NCI-H774 (cell line): ENCODE measurements at places on chromosomes 4 and X.

DNA sequence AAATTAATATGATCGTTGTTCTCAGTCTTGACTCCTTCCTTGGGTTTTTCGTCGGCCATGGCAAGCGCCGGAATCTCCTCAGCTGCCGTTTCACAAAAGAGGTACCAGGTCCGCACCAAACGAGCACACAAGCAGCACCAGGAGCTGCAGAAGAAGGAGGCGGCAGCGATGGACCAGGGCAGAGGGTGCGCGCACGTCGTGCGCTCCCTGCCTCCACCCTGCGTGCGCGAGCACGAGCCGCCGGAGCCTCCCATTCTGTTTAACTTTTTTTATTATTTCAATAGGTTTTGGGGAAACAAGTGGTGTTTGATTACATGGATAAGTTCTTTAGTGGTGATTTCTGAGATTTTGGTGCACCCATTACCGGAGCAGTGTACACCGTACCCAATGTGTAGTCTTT, 158.2 kb downstream of the PLS3 start:
- DNase-seq = peak; percentile 30

GRCh38 chr4:15476396-15476795, 6.7 kb downstream of the CC2D2A start:
- DNase-seq = no peak

DNA sequence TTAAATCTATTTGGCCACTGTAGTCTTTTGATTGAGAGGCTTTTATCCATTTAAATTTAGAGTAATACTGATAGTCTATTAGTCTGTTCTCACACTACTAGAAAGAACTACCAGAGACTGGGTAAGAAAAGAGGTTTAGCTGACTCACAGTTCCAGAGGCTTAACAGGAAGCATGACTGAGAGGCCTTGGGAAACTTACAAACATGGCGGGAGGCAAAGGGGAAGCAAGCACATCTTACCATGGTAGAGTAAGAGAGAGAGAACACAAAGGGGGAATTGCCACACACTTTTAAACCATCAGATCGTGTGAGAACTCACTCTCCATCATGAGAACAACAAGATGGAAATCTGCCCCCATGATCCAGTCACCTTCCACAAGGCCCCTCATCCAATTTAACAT, 410.9 kb downstream of the PDGFC start:
- no peak for DNase-seq

- DNase-seq = peak; percentile 41
These were observed 202.3 kb downstream of the BCOR start for GRCh38 chrX:39895218-39896110.

DNA sequence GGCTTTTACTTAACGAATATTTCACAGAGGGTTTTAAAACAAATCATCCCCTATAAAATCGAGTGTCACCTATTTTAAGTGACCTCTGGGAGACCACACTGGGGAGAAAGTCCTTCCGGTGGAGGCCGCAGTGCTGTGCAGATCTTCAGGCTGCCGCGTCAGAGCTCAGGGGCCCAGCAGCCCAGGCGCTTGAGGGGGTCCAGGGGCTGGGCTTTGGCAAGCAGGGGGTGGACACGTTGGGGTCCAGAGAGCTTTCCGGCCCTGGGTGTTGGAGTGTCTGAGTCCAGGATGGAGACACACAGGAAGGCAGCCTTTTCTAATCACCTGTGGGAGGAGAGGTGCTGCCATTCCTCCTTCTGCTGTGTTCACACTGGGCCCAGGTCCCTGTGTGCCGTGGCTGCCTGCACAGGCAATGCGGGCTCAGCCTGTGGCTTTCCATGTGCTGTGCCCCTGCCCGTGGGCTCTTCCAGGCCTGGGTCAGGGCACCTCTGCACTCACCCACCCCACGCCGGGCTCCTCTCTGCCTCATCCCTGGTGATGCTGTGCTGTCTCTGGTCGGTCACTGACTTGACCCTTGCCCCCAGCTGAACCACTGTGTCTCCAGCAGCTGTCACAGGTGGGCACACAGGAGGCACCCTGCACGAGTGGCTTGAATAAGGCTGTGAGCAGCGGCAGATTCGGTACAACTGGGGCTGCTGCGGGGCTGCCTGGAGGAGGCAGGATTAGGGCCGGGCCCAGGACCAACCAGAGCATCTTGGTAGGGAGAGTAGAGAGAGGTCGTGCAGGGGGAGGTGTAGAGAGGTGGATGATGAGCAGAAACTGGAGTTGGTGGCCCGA, 10.0 kb downstream of the HTRA3 start:
- DNase-seq = no peak

GRCh38 chr4:22780317-22780716, 87.6 kb downstream of the GBA3 start:
- no peak for DNase-seq

DNA sequence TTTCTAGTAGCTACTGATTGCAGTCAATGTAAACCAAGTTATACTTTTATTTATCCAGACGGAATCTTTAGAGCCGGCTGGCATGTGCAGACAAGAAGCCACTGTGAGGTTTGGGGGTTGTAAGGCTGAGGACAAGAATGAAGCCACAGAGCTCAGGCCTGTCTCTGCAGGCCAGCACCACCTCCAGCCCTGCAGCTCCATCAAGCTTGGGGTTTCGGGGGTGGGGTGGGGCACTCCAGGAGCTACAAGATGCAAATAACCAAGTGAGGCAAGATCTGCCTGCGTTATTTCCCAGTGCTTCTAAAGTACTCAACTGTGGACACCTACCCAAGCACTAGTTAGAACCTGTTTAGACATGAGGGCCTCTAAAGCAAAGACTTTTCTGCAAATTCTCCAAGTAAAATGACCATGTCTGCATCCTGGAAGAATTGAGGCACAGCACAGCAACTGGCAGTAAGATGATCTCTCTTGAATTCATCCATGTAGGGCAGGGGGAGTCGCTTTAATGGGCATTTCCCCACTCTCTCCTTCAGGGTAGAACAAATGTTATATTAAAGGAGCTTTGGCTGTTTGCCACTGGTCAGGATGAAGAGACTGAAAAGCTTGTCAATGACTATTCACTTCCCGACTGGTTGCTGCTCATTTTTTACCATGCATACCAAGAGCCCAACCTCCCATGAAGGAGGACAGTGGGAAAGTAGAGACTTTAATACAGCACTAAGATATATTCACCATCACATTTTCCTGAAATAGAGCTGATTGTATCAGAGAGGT, 222.5 kb downstream of the MGST2 start:
- DNase-seq = no peak

DNA sequence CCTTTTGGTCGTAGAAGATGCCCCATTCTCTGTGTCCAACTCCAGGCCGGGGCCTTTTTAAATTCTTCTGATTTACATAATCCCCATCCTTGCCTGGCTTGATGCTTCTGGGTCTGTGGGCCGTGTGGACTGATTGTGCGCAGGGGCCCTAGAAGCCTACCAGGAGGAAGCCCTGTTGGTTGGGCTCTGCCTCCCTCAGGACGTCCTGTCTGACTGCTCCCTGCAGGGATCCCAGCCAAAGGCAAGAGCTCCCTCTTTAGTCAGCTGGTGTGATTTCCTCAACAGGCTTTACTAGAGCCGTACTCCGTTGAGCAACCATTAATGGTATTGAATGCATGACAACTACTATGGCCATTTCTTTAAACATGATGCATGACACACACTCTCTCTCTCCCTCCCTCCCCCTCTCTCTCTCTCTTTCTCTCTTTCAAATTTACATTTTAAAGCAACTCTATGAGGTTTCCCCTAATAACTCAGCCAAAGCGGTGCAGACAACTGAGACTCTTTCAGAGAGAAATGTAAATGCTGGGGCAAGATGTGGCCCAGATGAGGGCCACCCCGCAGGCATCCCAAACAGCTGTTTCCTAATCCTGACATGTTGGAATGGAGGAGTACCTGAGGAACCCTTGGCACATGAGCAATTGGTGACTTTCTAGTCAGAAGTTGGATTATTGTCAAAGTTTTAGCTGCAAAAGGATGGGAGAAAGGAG, 117.3 kb downstream of the DRD5 start:
- no peak for DNase-seq

DNA sequence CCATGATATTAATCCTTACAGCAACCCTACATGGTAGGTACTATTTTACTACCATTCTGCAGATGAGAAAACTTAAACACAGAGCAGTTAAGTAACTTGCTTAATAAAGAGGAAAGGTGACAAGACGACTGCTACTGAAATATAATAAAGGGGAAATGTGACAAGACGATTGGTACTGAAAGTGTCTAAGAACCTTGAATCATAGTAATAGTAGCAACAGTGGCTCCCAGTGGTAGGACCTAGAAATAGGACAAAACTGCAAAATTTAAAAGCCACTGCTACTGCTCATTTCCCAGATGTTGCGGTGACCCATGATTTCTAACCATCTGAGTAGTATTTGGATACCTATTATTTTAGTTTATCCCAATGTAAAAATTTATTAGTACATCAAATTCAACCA, 89.5 kb downstream of the TASL start:
- no peak for DNase-seq

DNA sequence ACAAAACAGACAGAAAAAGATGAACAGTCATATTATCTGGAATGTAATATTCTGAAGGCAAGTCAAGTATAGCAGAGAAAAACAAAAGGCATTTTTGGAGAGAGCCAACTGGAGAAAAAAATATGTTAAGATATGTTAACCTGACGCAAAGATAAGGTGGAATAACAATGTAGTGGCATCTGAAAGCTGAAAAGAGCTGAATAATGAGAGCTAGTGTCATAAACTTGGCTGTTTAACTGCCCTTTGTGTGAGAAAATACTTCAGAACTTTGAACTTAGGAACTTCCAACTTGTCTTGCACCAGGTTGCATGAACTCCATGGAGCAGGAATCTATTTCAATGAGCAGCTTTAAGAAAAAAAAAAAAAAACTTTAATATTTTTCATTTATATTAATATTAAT, 32.9 kb downstream of the RAB33A start:
- no peak for DNase-seq

GRCh38 chr4:48985976-48986653, at the start of gene CWH43:
TSS of gene CWH43 (plus strand) at chr4:48986275. CDS start at chr4:48986430, 155 bp downstream.
- DNase-seq = no peak

DNA sequence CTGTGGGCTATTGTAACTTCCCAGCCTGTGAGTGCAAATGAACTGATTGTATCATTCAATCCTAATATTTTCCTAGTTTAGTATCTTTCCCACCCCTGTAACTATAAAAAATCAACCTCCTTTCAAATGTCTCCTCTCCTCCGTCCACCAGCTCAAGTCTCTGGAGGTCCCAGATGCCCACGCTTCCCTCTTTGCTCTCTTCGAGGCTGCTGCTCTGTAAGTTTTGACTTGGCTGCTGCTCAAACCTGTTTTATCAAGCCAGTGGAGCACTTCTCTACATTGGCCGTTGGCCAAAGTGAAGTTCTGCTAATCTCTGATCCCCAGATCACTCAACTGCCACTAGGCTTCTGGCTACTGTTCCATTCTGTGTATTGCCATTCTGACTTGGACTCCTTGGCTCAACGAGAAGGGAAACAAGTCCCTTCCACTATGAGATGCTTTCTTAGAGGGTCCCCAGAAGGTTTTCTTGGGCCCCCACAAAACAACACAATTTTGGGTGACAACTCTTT, 60.7 kb upstream of the RAPGEF2 start:
- DNase-seq = no peak

DNA sequence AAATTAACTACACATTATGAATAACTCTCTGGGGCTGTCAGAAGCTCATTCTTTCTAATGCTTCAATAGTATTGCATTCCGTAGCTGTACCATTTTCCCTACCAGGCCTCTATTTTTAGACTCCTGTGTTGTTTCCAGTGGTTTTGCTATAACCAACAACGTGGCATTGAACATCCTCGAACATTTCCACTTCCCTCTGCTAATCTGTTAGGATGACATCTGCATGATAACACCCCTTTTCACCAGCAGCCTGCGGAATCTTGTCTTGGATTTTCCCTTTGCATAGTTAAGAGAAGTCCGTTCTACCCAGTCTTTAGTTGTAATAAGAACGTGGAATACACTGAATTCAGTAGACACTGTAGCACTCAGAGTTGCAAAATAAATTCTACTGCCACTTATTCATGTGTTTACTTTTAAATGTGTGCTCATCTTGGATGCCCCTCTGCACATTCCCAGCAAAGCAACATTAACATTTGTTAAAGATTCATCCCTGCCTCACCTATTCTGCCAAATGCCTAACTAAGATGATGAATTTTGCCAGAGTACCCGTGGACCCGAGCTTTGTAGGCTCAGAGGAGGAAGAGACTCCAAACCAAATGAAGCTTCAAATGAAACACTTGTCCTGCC, 55.6 kb downstream of the SEL1L3 start:
- no peak for DNase-seq

DNA sequence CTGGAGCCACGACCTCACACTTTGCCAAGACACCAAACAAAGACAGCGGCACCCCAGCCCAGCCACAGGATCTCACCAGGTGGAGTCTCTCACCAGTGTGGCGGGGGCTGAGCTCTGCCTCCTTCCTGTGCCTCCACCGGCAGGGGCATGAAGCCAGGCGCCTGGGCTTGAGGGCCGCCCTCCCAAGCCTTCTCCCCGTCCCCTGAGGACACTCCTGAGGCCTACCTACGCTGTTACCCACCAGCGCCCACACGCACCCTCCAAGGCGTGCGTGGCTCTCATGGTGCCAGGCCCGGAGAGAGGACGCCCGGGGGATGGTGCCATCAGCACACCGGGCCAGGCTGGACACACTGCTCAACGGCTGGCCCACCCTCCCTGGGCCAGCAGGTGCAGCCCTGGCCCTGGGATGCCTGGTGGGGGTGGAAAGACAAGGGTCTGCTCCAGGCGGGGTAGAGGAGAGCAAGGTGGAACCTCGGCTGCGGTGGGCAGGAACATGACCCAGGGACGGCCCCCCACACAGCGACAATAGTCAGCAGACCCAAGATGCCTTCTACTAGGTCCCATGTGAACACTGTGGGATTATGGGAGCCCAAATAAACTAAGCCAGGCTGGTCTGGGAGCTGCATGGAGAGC, 22.1 kb downstream of the NELFA start:
- no peak for DNase-seq

DNA sequence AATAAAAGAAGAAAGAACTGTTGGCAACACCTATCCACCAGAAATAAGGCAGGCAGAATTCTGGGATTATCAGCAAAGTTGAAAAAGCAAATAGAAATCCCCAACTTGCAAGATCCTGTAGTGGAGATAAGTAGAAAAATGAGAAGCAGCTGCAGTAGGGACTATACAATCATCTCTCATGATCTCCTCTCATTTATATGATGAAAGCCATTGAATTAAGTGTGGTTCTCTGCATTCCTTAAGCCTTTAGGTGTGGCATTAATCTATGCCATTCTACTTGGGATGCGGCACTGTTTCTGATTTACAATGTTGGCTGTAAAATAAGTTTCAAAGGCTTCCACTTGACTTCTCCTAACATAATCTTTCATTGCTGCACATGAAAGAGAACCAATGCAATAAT, 869.8 kb downstream of the TRAM1L1 start:
- DNase-seq = no peak

DNA sequence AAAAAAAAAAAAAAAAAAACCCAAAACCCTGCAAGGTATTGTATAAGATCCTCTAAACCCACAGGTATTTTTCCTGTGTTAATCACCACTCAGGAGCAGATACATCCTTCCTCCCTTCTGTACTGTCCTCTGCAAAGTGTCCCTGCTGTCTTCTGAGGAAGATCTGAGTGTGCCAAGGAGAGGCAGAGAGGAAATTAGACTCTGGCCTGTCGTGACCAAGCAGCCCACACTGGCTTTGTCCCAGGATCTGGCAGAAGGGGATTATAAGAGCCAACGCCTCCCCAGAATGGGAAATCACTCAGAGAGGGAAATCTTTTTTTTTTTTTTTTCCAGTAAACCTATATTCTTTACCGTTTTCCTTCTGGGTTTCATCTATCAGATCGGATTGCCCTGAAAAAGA, 39.6 kb downstream of the PTCHD1 start:
- DNase-seq = no peak
